Sigmoid colon (tissue), 7 donors: ENCODE measurements at places on chromosomes 1 and 21.
A peak's percentile ranks its signal among the peaks of the same experiment; 100 is the strongest.

DNA sequence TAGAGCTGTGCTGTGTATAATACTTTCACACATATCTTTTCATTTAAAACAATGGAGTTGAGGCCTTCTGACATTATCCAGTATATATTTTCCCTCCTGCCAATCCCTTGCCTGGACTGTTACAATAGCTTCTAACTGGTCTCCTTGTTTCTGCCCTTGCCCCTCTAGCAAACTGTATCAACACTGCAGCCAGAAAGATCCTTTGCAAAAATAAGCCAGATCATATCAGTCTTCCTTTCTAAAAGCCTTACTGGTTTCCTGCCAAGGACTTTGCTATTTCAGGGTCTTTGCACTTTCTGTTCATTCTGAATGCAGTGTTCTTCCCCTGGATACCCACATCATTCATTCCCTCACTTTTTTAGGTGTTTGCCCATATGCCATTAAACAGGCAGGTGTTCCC, 370.1 kb downstream of the PTBP2 start:
- H3K4me3 ChIP-seq = no peak overlapping the region
- no peak for DNase-seq
- no peaks in the 10 kb centered on the region for H3K27me3 ChIP-seq
- H3K27ac ChIP-seq = no peak overlapping the region
- H3K4me1 ChIP-seq = peaks cover 17% of the 10 kb centered on the region
- no peaks in the 10 kb centered on the region for H3K36me3 ChIP-seq

DNA sequence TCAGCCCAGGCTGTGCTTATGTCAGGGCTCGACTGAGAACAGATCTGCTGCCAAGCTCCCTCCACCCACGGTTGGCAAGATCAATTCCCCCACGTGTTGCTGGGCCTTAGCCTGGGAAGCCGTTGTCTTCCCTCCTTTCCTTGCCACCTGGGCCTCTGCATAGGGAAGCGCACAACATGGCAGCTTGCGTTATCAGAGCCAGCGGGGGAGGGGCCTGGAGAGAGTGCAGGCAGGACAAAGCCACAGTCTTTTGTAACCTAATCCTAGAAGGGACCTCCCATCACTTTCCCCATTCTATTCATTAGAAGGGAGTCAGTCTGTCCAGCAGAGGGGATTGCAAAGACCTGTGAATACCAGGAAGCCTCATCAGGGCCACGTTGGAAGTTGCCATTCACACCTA, 17.0 kb upstream of the IGSF21 start:
- H3K4me1 ChIP-seq = no peaks in the 10 kb centered on the region
- DNase-seq = no peak
- H3K27me3 ChIP-seq = no peaks in the 10 kb centered on the region
- no peak overlapping the region for H3K27ac ChIP-seq

GRCh38 chr1:239858057-239858456, 233.6 kb upstream of the FMN2 start:
- no peak overlapping the region for H3K27ac ChIP-seq
- no peaks in the 10 kb centered on the region for H3K27me3 ChIP-seq
- H3K4me1 ChIP-seq = no peaks in the 10 kb centered on the region
- H3K4me3 ChIP-seq = no peak overlapping the region

DNA sequence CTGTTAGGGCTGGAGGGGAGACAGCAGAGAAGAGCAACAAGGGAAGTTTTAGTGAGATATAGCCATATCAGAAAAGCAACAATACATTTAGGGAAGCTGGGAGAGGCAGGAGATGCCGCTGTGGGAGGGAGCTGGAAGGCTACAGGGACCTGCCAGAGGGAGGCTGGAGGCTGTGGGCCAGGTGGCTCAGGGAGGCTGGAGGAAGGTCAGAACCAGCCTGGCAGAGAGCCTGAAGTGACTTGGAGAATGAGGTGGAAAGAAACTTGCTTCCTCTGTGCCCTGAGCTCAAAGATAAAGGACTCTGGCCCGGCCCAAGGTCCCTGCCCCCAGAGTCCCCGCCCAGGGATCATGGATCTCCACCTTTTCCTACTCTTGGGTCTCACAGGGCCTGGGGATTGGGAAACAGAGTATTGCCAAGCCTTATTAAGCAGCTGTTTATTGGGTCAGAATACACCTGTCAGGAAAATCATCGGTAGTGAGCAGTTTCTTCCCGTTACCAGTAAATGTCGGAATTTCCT, 85.9 kb downstream of the KIF26B start:
- no peak overlapping the region for H3K4me3 ChIP-seq
- no peak for DNase-seq
- H3K27ac ChIP-seq = no peak overlapping the region
- no peaks in the 10 kb centered on the region for H3K27me3 ChIP-seq
- H3K4me1 ChIP-seq = no peaks in the 10 kb centered on the region

- peaks cover 35% of the 10 kb centered on the region for H3K4me1 ChIP-seq
- peak; percentile 70 for DNase-seq
- no peak overlapping the region for H3K4me3 ChIP-seq
- no peaks in the 10 kb centered on the region for H3K36me3 ChIP-seq
- H3K27me3 ChIP-seq = no peaks in the 10 kb centered on the region
These were observed 214.1 kb upstream of the USP24 start for GRCh38 chr1:55428944-55429931.

- H3K4me3 ChIP-seq = no peak overlapping the region
- no peaks in the 10 kb centered on the region for H3K4me1 ChIP-seq
- H3K27ac ChIP-seq = no peak overlapping the region
- no peaks in the 10 kb centered on the region for H3K36me3 ChIP-seq
These were observed 69.6 kb downstream of the CD34 start for GRCh38 chr1:207841293-207841692.

- no peaks in the 10 kb centered on the region for H3K27me3 ChIP-seq
- H3K4me1 ChIP-seq = no peaks in the 10 kb centered on the region
- DNase-seq = no peak
- H3K4me3 ChIP-seq = no peak overlapping the region
- H3K36me3 ChIP-seq = no peaks in the 10 kb centered on the region
- no peak overlapping the region for H3K27ac ChIP-seq
These were observed 43.6 kb downstream of the C21orf91 start for GRCh38 chr21:17775431-17776126.

GRCh38 chr1:6234502-6235295, 1.1 kb downstream of the ICMT start:
- peak overlapping the region; percentile 49 for H3K4me3 ChIP-seq
- H3K4me1 ChIP-seq = peaks cover 19% of the 10 kb centered on the region
- H3K27me3 ChIP-seq = peaks cover 7% of the 10 kb centered on the region
- H3K36me3 ChIP-seq = peaks cover 19% of the 10 kb centered on the region
- peak overlapping the region; percentile 78 for H3K27ac ChIP-seq

- H3K27me3 ChIP-seq = no peaks in the 10 kb centered on the region
- no peaks in the 10 kb centered on the region for H3K4me1 ChIP-seq
- H3K4me3 ChIP-seq = no peak overlapping the region
These were observed 33.1 kb upstream of the TMEM51 start for GRCh38 chr1:15120251-15120945.

GRCh38 chr1:101194746-101195145, 42.1 kb upstream of the S1PR1 start:
- no peak for DNase-seq
- H3K4me3 ChIP-seq = no peak overlapping the region
- H3K36me3 ChIP-seq = no peaks in the 10 kb centered on the region
- no peak overlapping the region for H3K27ac ChIP-seq
- H3K4me1 ChIP-seq = no peaks in the 10 kb centered on the region

GRCh38 chr1:10490286-10490970, 15.7 kb downstream of the PEX14 start:
- H3K27me3 ChIP-seq = no peaks in the 10 kb centered on the region
- no peaks in the 10 kb centered on the region for H3K36me3 ChIP-seq
- no peak for DNase-seq

DNA sequence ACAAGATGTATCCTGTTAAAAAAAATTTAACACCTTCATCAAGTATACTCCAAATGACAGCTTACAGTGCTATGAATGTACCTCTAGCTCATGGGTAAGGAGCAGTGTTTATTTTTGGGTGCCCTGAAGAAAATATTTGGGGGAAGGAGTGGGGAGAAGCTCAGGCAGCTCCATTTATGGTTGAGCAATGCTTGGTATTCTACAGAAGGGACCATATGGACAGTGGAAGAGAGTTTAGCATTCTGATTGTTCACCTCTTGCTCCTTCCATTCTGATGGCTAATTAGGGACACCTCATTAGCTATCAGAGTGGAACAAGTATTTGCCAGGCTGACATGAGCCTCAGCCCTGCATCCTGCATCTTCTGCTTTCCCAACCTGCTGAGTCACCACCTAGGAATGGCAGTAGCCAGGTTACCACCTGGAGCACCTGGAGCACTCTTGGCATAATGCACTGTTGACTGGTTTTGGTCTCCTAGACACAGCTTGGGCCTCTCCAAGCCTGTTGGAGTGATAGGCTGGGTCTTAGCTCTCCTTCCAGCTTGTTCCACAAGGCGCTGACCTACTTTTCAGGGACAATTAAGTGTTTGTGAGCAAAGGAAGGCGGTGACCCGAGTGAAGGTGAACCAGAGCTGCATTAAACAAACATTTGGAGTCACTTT, 62.0 kb upstream of the MACF1 start:
- H3K27ac ChIP-seq = peak overlapping the region; percentile 76
- H3K27me3 ChIP-seq = no peaks in the 10 kb centered on the region
- H3K4me1 ChIP-seq = no peaks in the 10 kb centered on the region
- DNase-seq = no peak
- no peaks in the 10 kb centered on the region for H3K36me3 ChIP-seq

DNA sequence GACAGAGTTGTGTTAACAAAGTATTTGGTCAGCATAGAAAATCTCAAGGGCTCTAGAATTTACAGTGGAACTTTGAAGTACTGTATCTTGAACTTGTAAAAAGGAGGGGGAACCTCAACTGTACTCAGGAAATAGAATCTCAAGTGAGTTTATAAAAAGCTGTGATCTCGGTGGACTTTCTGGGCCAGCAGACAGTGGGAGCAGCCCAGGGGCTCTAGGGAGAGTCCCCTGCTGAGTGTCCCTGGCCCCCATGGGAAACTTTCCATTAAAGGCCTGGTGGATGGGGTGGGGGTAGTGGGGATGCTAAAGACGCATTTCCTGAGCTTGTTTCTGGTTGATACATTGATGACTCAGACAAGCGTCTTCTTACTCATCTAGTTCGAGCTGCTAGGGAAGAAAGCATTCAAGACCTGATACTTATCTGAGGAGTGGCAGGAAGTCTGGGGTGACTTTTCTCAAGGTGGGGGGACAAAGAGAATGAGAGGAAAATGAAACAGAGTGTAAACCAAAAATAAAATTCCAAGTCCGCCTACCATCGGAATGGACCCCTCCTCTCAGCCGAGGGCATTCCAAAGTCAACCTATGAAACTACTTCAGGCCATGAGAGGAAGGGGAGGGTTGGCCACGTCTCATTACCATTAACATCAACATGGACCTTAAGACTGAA, 65.5 kb downstream of the NID1 start:
- H3K4me3 ChIP-seq = no peak overlapping the region

GRCh38 chr1:173715538-173715844, 710 bp downstream of the KLHL20 start:
- DNase-seq = no peak
- no peaks in the 10 kb centered on the region for H3K4me1 ChIP-seq
- peak overlapping the region; percentile 60 for H3K4me3 ChIP-seq
- H3K36me3 ChIP-seq = no peaks in the 10 kb centered on the region
- peak overlapping the region; percentile 94 for H3K27ac ChIP-seq
- peaks cover 9% of the 10 kb centered on the region for H3K27me3 ChIP-seq

DNA sequence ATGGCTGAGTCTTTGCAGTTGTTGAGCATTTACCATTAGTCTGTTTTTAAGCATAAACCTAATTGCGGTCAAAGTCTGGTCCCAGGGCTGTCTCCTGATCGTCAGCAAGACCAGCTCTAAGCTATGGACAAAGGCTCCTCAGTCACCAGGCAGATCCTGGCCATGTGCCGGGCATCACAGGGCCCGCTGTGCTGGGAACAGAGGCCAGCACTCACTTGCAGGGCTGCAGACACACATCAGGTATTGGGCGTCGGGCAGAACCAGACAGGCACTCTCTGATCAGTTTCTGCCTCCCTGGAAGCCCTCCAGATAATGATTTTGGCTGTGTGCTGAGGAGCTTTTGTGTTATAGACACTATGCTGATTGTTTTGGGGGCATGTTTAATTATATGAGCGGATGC, 26.6 kb downstream of the TMEM51 start:
- H3K36me3 ChIP-seq = no peaks in the 10 kb centered on the region
- no peak overlapping the region for H3K27ac ChIP-seq
- no peak overlapping the region for H3K4me3 ChIP-seq

- DNase-seq = no peak
- no peaks in the 10 kb centered on the region for H3K27me3 ChIP-seq
- no peak overlapping the region for H3K27ac ChIP-seq
- H3K36me3 ChIP-seq = no peaks in the 10 kb centered on the region
- H3K4me3 ChIP-seq = no peak overlapping the region
- H3K4me1 ChIP-seq = no peaks in the 10 kb centered on the region
These were observed 1707.7 kb downstream of the BRINP3 start for GRCh38 chr1:188769936-188770335.

DNA sequence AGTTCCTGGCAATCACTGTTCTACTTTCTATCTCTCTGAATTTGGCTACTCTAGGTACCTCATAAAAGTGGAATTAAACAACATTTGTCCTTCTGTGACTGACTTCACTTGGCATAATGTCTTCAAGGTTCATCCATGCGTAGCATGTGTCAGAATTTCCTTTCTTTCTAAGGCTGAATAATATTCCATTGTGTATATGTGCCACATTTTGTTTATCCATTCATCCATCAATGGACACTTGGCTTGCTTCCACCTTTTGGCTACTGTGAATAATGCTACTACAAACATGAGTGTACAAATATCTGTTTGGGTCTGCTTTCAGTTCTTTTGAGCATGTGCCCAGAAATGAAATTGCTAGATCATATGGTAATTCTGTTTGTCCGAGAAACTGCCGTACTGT, 14.7 kb downstream of the CACHD1 start:
- no peaks in the 10 kb centered on the region for H3K36me3 ChIP-seq
- no peak for DNase-seq
- H3K27ac ChIP-seq = no peak overlapping the region
- H3K27me3 ChIP-seq = no peaks in the 10 kb centered on the region
- no peaks in the 10 kb centered on the region for H3K4me1 ChIP-seq

- no peaks in the 10 kb centered on the region for H3K36me3 ChIP-seq
- peak; percentile 79 for DNase-seq
- no peaks in the 10 kb centered on the region for H3K27me3 ChIP-seq
- peak overlapping the region; percentile 90 for H3K27ac ChIP-seq
These were observed 1.4 kb downstream of the BACH1 start for GRCh38 chr21:29299916-29300806.

DNA sequence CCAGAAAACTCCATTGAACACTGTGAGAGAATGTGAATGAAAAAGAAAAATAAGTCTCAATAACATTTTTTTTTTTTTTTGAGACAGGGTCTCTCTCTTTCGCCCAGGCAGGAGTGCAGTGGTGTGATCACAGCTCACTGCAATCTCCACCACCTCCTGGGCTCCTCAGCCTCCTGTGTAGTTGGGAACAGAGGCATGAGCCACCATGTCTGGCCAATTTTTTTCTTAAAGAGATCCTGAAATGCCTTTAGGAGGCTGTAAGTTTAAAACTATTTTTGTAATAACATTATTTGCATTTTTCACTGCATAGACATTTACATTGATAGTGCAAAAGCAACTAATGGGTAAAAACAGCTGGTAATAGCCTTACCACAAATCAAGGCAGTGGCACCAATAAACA, 35.3 kb downstream of the GDAP2 start:
- H3K27ac ChIP-seq = no peak overlapping the region
- no peaks in the 10 kb centered on the region for H3K4me1 ChIP-seq
- DNase-seq = no peak
- peaks cover 52% of the 10 kb centered on the region for H3K36me3 ChIP-seq

GRCh38 chr1:147292012-147292411, 49.5 kb downstream of the CHD1L start:
- H3K4me3 ChIP-seq = no peak overlapping the region
- peaks cover 96% of the 10 kb centered on the region for H3K36me3 ChIP-seq
- no peaks in the 10 kb centered on the region for H3K27me3 ChIP-seq
- H3K4me1 ChIP-seq = no peaks in the 10 kb centered on the region
- no peak overlapping the region for H3K27ac ChIP-seq

- H3K4me3 ChIP-seq = no peak overlapping the region
- H3K36me3 ChIP-seq = no peaks in the 10 kb centered on the region
- H3K4me1 ChIP-seq = peaks cover 8% of the 10 kb centered on the region
- no peak overlapping the region for H3K27ac ChIP-seq
- peaks cover 11% of the 10 kb centered on the region for H3K27me3 ChIP-seq
These were observed 69.2 kb upstream of the ERG start for GRCh38 chr21:38567335-38567969.
